NCI-H1694 (cell line): ENCODE measurements at places on chromosomes 7 and 10.
A peak's percentile ranks its signal among the peaks of the same experiment; 100 is the strongest.

- DNase-seq: no peak
Measured at GRCh38 chr10:129968853-129969183, 4.7 kb upstream of the EBF3 start.

GRCh38 chr10:127878475-127879055 is 14.2 kb downstream of the CLRN3 start:
- no peak for DNase-seq

- DNase-seq: no peak
Measured at GRCh38 chr7:16417906-16418305, 3.4 kb downstream of the CRPPA start.

DNA sequence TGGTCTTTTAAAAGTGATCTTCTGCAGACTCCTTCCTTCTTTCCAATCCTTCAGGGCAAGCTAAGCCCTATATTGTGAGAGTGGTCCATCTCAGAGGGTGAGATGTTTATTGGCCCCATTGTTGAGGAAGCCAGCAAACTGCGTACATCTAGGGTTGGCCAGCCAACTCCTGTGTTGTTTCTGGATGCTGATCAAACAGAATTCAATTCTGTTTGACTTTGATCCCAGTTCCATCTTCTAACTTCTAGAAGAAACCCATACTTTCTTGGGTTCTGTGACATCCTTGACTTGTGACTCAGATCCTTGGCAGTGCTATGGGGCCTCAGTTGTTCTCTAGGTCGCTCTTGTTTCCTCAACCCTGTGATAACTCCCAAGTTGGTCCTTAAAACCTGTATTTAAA is 116.2 kb downstream of the LSMEM1 start:
- DNase-seq: no peak

GRCh38 chr7:77913977-77914607 is 115.5 kb downstream of the PHTF2 start:
- no peak for DNase-seq

DNA sequence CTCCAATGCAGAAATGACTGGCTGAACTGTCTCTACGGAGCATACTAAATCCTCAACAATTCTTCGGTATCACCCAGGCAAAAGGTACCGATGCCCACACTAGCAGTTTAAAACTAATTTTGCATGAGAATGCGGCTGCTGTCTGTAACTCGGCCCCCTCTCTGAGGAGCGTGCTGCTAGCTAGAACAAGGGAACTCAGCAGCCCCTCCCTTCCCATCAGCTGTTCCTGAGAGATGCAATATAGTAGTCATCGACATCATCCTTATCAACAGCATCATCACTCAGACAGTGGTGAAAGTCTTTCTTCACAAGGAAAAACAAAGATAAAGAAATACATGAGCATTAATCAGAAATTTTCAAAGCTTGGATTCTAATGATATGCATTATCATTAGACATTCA is 189.1 kb upstream of the FRMD4A start:
- DNase-seq: no peak

- DNase-seq: peak; percentile 77
Measured at GRCh38 chr7:90708841-90709317, 112.8 kb downstream of the CDK14 start.

GRCh38 chr7:106071356-106071998 is 40.6 kb downstream of the SYPL1 start:
- no peak for DNase-seq

DNA sequence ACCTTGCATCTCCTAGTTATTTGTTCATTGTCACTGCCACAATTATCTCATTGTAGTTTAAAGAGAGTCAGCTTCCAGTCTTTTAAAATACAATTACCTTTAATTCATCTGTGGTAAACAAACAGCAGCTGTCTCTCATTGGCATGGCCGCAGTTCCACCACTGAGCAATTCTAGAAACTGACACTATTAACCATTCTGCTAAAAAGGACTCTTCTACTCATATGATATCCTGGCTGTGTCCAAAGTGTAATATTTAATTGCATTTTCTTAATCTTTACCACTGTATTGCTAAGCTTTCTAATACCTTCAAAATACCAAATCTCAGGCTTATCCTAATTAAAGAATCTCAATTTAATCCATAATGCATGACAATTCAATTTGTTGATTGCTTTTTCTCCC is 639.0 kb downstream of the AUTS2 start:
- peak; percentile 75 for DNase-seq
